ENCODE measurements at places on chromosomes 5 and 9.
A peak's percentile ranks its signal among the peaks of the same experiment; 100 is the strongest.

- no peak for DNase-seq
Observed at GRCh38 chr5:53120165-53120564, 10.6 kb upstream of the MOCS2 start.

DNA sequence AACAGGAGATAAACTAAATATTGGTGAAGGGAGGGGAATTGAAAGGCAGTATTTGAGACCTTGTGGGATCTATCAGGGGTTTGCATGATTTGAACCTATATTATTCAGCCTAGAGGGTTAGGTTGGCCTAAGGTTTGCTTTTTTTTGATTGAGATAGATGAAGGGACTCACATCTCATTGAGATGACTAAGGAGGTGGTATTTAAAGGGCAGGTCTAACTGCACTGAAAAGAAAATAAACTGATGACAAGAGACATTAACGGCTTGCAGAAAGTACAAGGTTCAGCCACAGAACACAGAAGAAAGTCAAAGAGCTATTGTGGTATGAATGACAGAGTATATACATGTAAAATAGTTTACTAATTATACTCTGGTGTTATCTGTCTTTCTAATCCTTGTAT, 412.7 kb downstream of the CDH10 start:
- peak; percentile 30 for DNase-seq

DNA sequence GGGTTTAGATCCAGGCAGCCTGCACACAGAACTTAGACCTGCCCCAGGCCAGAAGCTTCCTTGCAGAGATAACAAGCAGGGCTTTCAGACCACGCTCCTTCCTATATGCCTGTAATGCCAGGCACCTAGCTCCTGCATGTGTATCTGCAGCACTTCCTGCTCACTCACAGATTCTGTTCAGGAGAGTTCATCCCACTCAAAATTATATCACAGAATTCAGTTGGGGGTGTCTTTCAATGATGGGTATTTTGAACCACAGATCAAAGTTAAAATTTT, 105.8 kb downstream of the SGCD start:
- DNase-seq: no peak

DNA sequence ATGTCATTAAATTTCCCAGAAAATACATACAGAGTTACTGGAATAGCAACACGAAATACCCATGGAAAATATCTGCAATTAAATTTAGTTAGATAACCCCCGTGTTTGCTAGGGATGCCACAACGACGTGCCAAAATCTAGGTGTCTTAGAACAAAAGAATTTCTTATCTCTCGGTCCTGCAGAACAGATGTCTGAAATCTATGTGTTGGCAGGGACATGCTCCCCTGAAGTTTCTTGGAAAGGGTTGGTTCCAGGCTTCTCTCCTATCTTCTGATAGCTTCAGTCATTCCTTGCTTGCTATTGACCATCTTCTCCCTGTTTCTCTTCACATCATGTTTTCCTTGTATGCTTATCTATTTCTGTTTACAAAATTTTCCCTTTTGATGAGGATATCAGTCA, 1067.0 kb downstream of the CDH18 start:
- DNase-seq: no peak

DNA sequence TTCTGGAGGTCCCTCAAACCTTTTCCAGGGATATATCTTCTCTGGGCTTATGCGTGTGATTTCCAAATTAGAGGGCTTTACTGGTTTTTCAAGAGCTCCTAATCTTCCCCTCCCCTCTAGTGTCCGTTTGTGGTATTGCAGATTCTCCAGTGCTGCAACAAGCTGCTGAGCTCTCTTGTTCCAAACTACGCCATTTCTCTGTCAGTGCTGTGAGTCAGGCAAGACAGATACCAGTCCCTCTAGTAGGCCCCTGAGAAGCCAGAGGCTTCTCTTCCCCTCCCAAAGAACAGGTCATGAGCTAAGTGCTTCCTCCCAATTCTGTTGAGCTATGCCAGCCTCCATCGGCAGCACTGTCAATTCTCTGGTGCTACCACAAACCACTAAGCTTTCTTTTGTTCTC, 149.5 kb downstream of the FANCC start:
- peak; percentile 95 for DNase-seq

- no peak for DNase-seq
Observed at GRCh38 chr5:10620346-10620745, 56.5 kb downstream of the ANKRD33B start.

- DNase-seq: no peak
Observed at GRCh38 chr9:23622396-23622795, 203.6 kb downstream of the ELAVL2 start.

DNA sequence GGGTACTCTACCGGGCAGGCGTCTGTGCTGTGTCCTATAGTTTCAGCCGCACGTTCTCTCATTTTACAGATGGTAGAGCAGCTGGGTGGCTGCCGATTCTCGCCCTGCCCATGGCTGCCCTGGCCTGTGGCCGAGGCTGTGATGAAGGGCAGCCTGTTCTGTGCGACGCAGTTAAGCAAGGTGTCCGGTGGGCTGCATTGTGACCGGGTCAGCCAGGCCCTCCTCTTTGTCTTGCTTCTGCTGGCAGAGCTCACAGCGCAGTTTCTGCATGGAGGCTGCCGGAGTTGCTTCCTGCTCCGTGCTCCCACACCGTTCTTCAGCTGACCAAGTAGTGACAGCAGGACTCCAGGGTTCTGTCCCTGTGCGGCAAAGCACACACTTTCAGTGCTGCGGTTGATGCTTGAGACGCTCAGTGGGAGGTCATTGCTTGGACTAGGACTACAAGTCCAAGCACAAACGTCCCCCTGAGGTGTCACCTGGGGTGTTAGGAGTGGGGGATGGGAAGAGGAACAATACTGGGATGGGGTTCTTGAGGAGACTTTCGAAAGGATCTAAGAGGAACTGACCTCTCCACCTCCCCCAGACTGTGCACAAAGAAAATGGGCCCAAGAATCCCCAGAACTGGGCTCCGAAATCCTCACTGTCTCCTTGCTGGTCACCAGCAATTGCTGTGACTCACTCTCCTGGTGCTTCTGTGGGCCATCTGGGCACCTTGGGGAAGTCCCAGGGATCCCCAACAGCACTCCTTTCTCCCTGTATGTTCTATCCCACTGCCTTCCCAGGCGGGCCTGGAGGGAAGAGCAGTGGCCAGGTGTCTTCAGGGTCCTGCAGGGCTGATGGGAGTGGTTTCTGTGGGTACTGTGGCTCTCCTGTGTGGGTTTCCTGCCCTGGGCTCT, 58.2 kb downstream of the GADD45G start:
- no peak for DNase-seq

GRCh38 chr5:109688630-109688969, 1.1 kb upstream of the MAN2A1 start:
- DNase-seq: peak; percentile 53

GRCh38 chr5:142925795-142926194, 155.6 kb downstream of the ARHGAP26 start:
- DNase-seq: peak; percentile 77

GRCh38 chr5:35198686-35199085, 31.6 kb downstream of the PRLR start:
- DNase-seq: no peak

- no peak for DNase-seq
Observed at GRCh38 chr5:893137-893506, 438 bp downstream of the TRIP13 start.

- DNase-seq: no peak
Observed at GRCh38 chr9:124368692-124369091, 46.5 kb downstream of the PSMB7 start.

DNA sequence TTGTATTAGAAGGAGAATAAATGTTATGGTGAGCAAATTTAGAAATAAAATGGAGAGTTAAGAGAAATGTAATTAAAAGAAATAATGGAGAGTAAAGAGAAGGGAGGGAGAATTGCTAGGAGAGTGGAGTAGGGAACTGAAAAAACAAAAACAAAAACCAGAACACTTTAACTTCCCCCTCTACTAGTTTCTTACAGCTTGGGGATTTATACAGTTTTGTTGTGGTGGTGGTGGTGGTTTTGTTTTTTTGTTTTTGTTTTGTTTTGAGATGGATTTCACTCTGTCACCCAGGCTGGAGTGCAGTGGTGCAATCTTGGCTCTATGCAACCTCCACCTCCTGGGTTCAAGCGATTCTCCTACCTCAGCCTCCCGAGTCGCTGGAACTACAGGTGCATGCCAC, 322.4 kb downstream of the TMEM167A start:
- no peak for DNase-seq

- no peak for DNase-seq
Observed at GRCh38 chr5:90575712-90576111, 17.1 kb downstream of the ADGRV1 start.

- no peak for DNase-seq
Observed at GRCh38 chr5:78895616-78896015, 89.5 kb downstream of the ARSB start.

DNA sequence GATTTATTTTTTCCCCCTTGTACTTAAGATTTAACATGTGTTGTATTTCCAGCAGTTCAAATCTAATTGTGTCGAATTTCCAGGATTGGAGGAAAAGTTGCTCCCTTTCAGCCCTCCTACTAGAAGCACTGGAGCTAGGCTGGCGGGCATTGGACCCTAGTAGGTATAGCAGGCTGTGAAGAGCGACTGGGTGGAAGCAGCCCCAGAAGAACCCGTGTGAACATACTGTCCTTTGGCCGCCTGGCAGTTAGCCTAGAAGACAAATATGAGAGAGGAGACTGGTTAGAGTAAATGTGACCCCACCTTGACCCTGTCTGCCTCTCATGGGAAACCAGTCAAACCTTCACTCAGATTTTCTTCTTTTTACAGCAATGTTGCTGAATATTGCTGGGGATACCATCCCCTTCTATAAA, 13.9 kb downstream of the ALDOB start:
- DNase-seq: no peak

DNA sequence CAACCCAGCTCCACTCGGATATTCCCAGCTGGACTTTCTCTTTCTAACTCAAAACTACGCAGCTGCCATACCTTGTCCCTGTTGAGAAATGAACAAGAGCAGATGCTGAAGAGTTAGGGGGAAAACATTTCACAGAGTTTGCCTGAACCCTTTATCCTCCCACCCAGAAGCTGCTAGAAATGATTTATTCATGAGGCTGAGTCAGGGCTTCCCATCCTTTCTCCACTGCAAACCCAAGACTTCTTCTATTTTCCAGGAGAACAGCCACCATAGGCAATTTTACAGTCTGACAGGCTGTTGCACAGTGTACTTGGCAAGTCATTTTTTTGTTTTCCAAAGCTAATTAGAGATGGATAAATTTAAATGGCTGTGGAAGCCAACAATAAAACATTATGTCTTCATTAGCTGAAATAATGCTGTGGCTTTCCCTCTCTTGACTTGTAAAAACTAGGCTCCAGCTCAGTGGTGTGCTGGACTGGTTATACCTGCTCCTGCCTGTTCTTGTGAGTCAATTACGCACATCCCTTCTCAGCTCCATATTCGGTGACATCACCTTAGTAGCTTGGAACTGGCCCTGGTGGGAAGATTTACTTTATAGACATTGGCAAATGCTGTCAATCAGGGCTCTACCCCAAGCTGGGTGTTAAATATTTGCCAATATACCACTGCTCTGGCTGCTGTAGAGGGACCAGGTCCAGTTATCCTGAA, 71.9 kb downstream of the KIF4B start:
- no peak for DNase-seq

- no peak for DNase-seq
Observed at GRCh38 chr9:77847626-77848025, 184.0 kb downstream of the GNAQ start.

- DNase-seq: no peak
Observed at GRCh38 chr9:7578951-7579350, 220.6 kb downstream of the DMAC1 start.

- DNase-seq: no peak
Observed at GRCh38 chr5:150765011-150765798, 6.4 kb upstream of the DCTN4 start.

DNA sequence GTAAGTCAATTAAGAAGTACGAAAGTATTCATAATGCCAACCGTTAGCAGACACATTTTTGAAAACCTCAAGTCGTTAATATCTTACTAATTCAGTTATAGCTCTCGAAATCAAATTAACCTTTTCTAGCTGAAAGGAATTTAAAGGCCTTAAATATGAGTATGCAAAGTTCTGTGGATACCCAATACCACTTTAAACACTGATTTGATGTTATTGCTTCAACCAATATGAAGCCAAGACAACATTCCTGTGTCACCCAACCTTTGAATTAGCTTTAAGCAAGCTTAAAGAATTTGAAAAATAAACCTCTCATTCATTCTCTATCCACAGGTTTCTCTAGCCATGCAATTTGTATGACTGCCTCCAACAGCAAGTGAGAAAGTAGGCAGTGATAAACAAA, 204.5 kb downstream of the MCTP1 start:
- DNase-seq: no peak

DNA sequence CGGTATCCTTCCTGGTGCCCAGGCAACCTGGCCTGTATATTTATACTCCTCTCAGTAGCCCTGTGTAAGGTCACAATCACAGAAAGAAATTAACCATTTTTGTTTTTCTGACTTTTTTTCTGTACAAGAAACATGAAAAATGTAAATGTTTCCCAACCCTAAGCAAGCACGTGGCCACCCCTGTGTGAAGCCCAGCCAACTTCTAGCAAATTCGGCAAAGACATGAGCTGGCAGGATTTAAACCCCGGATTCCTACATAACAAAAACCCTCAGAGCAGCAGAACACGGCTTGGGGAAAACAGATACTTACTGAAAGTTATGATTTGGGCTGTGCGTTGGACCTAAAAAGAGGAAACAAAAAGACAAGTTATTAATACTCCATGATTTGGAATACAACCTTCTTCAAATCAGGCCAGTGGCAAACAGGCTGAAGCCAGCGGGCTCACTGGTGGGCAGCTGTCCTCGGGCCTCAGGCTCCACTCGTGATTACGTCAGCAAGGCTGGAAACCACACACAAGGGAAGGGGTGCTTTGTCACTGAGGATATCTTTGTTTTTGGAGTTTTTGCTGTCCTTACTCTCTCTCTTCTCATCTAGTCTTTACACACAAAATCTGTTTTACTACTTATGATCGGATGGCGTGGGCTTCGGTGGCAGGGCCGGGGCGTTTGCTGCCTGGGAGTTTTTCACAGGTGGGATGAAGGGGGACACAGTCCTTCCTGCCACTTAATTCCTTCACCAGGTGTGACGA, 194.1 kb downstream of the ROR2 start:
- peak; percentile 17 for DNase-seq

- DNase-seq: peak; percentile 7
Observed at GRCh38 chr9:123825342-123826060, 104.4 kb downstream of the DENND1A start.

DNA sequence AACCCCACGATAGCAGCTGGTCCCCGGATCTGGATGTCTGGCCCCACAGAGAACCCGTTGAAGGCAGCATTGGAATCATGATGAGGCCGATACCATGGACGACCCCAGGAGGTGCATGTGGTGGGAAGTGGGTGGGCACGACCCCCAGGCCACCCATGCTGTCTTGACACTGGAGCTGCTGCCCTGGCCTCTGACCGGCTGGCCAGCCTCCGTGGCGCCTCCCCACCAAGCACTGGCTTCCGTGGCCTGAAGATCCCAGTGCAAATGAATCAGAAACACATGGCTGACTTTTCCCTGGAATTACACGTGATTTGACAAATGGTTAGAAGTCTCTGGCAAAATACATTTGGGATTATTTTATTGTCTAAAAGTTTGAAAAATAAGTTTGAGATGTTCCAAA, 259.0 kb upstream of the IRX1 start:
- DNase-seq: no peak

Measured in adipocyte (in vitro differentiated cells).